Astrocyte of the spinal cord (primary cell): ENCODE measurements at places on chromosomes 16 and 17.

- DNase-seq = no peak
Observed at GRCh38 chr17:57319806-57320205, 63.5 kb downstream of the MSI2 start.

GRCh38 chr16:87186446-87186845 lies 130.7 kb downstream of the C16orf95 start:
- DNase-seq = no peak

GRCh38 chr16:55529018-55529417 lies 20.1 kb downstream of the LPCAT2 start:
- DNase-seq = no peak

DNA sequence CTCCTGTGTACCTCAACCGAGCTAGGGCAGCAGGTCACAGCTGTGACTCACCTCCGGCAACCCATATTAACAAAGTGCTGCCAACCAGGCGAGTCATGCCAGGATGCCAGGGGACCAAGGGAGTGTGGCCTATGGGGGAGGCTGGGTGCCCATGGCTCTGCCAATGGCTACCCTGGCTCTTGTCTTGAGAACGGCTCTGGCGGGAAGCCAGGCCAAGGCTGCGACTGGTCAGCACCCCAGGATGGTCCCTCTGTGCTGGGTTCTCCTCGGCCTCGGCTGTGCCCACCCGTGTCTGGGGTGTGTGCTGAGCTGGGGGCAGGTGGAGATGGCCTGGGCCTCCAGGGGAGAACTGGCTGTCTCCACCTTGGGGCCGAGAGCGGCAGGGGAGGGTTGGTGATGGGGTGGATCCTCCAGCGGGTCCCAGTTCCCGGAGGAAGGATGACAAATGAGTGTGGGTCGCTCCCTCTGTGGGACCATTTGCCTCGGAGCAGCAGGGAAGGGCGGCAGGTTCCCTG lies 75.8 kb downstream of the MRC2 start:
- peak; percentile 39 for DNase-seq

DNA sequence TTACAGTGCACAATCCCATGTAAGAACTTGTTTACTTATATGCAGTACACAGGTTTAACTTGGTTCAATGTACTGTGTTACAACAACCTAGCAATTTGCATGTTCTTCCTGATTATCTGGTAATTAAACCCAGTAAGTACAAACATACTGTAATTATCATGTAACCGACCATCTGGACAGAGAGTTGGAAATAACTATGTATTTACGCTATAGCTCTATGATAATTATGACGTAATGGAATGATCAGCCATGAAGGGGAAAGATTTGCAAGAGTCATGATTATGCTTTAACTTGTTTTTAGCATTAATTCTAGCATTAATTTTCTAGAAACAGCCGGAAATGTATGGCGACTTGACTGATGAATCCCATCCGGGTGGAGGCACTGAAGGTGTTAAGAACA lies 74.8 kb upstream of the SALL1 start:
- no peak for DNase-seq

- DNase-seq = no peak
Observed at GRCh38 chr17:40112191-40112711, 9.5 kb upstream of the MSL1 start.

- no peak for DNase-seq
Observed at GRCh38 chr17:18963126-18964017, 11.4 kb downstream of the SLC5A10 start.

GRCh38 chr16:57478396-57479204 lies 7.7 kb downstream of the DOK4 start:
- DNase-seq = no peak

- no peak for DNase-seq
Observed at GRCh38 chr17:14150619-14151018, 81.3 kb downstream of the COX10 start.

GRCh38 chr17:32519228-32520103 lies 32.7 kb downstream of the CDK5R1 start:
- peak; percentile 24 for DNase-seq

DNA sequence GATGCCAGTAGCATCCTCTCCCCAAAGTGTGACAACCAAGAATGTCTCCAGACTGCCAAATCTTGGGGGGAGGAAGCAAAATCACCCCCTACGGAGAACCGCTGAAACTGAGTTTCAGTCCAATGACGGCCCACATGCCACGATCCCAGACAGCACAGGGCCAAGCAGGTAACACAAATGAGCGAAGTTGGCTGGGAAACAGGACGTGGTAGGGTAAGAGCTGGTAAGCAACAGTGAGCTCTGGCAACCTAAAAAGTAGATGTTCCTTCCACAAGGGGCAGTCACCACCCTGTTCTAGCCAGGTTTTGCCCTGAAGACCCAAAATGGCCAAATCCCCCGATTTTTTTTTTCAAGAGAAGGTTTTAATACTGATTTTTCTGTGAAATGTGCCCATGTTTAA lies 25.4 kb downstream of the ZFHX3 start:
- no peak for DNase-seq

DNA sequence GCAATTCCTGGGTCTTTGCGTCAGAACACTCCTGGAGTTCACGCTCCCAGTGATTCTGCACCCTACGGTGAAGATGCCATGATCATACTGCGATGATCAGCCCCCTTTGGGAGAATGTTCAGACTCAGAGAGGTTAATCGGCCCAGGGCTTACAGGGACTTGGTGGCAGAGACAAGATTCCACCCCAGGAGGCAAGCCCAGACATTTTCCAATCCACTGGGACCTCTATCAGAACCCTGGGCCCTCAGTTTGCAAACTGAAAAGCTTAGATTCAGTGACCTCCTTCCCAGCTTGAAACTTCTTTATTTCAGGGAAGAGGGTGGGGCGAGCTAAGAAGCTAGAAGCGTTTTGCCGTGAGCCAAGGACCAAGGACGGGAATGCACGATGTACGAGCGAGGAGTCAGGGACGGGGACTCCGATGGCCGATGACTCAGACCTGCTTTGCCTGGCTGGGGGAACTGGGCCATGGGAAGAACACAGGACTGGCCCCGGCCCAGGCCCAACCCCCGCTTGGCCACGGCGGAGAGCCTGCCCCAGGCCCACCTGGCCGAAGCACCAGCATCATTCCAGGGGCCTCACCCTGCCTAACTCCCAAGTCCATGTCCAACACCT lies 34.7 kb downstream of the SOCS3 start:
- DNase-seq = peak; percentile 75

GRCh38 chr17:76700617-76701470 lies 9.9 kb downstream of the MXRA7 start:
- DNase-seq = peak; percentile 81
